Activated CD4-positive, alpha-beta T cell treated with anti-CD3 and anti-CD28 coated beads, Interleukin-2, amount 10 ng/mL, durations not matched to agents 7 days and 5 days (primary cell): ENCODE measurements at places on chromosomes 7 and 10.

- no peak for DNase-seq
These were observed 11.8 kb upstream of the GPNMB start for GRCh38 chr7:23234569-23235296.

GRCh38 chr10:47087667-47088066 is 176.4 kb downstream of the PTPN20 start:
- no peak for DNase-seq

DNA sequence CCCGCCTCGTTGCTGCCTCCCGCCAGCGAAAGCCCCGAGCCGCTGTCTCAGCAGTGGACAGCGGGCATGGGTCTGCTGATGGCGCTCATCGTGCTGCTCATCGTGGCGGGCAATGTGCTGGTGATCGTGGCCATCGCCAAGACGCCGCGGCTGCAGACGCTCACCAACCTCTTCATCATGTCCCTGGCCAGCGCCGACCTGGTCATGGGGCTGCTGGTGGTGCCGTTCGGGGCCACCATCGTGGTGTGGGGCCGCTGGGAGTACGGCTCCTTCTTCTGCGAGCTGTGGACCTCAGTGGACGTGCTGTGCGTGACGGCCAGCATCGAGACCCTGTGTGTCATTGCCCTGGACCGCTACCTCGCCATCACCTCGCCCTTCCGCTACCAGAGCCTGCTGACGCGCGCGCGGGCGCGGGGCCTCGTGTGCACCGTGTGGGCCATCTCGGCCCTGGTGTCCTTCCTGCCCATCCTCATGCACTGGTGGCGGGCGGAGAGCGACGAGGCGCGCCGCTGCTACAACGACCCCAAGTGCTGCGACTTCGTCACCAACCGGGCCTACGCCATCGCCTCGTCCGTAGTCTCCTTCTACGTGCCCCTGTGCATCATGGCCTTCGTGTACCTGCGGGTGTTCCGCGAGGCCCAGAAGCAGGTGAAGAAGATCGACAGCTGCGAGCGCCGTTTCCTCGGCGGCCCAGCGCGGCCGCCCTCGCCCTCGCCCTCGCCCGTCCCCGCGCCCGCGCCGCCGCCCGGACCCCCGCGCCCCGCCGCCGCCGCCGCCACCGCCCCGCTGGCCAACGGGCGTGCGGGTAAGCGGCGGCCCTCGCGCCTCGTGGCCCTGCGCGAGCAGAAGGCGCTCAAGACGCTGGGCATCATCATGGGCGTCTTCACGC is 825 bp downstream of the ADRB1 start:
- no peak for DNase-seq

- no peak for DNase-seq
These were observed 48.7 kb downstream of the STK17A start for GRCh38 chr7:43631559-43631958.

GRCh38 chr7:28155964-28156363 is 24.6 kb downstream of the JAZF1 start:
- no peak for DNase-seq
